ENCODE measurements at places on chromosomes 3 and 15.

DNA sequence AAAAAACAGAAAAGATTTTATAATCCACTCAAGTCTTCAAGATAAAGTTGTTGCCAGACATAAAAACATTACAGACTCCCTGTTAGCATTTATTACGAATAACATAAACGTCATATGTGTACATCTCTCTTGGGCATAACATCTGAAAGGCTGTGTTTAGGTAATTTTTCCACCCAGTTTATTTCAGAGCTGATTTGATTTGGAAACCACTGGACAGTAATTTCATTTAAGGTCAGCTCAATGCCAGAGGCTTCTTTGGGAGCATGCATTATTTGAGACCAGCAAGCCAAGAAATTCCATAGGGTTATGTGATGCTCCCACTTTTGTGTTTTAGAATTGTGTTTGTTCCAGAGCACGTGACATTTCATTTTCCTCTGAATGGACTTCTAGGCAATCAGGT, 196.0 kb downstream of the AKAP13 start:
- DNase-seq = no peak

GRCh38 chr15:78988361-78988911, 43.6 kb upstream of the CTSH start:
- DNase-seq = peak; percentile 48

DNA sequence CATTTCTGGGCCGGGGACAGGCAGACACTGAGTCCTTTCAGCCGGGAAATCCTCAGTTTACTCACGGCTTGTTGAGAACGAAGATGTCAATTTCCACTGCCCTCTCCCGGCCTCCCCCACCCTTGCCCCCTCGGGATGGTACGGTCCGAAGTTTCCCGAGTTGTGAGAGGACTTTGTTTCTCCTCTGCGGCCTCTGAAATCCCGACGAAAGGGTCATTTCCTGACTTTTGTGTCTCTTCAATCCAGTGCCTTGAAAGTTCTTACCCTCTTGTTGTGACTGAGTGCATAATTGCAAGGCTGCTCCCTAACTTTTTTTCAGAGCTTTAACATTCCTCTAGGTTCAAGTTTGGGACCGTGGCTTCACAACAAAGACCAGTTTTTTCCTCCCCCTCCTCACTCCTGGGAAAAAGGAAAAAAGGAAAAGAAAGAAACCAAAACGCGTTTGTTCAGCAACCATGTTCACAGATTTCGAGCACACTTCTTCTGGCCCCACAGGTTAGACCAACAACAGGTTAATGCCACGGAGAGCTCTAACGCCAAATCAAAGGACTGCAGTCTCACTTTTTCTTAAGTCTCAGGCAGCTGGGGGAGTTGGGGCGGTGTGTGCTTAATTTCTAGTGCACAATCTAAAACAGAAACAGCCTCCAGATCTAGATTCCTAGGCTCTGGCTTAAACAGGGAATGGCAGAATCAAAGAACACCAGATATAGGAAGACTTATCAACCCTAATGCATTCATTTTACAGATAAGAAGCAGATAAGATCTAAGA, 138.9 kb downstream of the TMCO5A start:
- no peak for DNase-seq

DNA sequence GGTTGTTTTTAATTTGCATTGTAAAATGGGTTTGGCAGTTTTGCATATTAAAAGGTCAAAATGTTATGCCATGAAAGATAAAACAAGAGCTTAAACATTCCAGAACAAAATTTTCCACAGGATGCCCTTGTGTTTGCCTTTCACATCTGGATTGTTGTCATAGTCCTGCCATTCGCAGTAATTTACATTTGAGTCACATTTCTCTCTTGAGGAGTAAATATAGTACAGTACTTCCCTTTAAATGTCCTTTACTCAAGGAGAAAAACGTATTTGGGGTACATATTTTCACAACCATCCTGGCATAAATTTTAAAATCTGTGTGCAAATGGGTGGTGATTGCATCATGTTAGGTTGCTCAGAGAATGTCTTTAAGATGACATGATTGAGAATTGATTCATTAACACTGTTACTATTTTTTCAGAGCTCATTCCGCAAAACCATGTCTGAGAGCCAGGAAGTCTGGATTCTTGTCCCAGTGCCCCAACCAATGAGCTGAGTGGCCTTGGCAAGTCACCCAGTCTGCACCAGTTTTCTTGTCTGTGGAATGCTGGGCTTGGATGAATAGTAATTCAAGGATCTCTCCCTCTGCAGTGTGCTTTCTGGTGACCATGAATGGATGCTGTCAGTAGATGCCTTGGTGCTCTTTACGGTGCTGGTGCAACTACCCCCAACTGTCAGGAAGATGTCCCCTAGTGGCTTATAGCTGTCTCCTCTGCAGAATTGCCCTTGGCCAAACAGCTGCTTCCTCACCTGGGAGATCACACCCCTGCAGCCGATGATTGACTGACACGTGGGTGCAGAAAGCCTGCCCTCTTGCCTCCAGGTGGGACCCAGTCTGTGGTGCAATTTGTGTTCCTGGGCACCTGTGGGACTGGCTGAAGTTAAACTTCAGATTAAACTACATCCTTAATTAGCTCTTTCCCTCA, 43.0 kb downstream of the ABHD5 start:
- no peak for DNase-seq

GRCh38 chr3:184314363-184314699, at the start of gene EIF4G1:
EIF4G1 (plus strand) TSS chr3:184314606; CDS start chr3:184315797, 1,191 bp downstream.
- peak; percentile 96 for DNase-seq

- no peak for DNase-seq
These were observed 71.3 kb upstream of the SLCO3A1 start for GRCh38 chr15:91782221-91782620.

Data from eye (tissue), 1 donor.